Stimulated activated CD8-positive, alpha-beta memory T cell treated with anti-CD3 and anti-CD28 coated beads, Interleukin-4, amount 100 ng/mL, for 48 hours (primary cell): ENCODE measurements at places on chromosomes 1 and 21.

DNA sequence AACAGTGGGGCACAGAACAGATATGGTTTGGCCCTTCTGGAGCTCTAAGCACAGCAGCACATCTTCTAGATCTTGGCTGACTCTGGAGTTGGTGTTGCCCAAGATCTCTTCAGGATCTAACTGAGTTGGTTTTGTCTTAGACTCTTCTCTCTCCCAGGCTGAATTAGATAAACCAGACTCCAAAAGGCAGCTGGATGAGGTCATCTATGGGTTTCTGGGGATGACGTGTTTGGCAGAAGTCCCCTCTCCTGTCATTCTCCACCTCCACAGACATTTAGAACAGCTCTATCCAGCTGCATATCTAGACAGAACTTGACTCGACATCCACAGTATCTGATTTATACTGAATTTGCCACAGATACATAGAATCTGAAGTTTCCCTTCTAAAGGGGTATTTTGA, 75.3 kb downstream of the ST6GALNAC5 start:
- no peak for DNase-seq

DNA sequence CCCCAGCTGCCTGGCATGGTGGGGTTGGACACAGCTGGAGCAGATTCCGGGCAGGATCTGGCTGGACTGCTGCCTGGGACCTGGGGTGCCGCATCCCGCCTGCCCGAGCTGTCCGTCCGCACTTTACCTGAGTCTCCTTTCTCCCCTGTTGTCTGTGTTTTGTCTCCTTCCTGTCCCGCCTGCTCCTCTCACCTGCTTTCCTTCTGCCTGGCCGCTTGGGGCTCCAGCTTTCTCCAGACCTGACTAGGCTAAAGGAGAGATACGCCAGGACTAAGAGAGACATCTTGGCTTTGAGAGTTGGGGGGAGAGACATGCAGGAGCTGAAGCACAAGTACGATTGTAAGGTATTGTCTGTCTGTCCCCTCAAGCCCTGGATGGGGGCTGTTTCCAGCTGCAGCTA, 73.3 kb downstream of the ARHGEF10L start:
- no peak for DNase-seq

GRCh38 chr1:150392627-150393026, 28.7 kb downstream of the RPRD2 start:
- no peak for DNase-seq

GRCh38 chr1:17263936-17264335, 15.0 kb downstream of the PADI3 start:
- no peak for DNase-seq

- no peak for DNase-seq
Measured at GRCh38 chr1:107467286-107467685, 326.4 kb downstream of the NTNG1 start.

DNA sequence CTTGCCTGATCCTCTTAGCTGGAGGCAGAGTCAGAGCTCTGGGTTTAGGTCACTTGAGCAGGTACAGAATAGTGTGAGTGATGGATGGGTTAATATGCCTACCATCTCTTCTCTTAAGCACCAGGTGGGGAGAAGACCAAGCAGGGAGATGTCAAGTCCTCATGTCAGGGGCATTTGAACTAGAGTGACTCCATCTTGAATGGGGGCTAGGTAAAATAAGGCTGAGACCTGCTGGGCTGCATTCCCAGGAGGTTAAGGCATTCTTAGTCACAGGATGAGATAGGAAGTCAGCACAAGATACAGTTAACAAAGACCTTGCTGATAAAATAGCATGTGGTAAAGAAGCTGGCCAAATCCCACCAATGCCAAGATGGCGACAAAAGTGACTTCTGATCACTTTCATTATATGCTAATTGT, 77.4 kb upstream of the BTG3 start:
- DNase-seq: no peak

- DNase-seq: no peak
Measured at GRCh38 chr1:244841273-244841927, 5.9 kb downstream of the COX20 start.

DNA sequence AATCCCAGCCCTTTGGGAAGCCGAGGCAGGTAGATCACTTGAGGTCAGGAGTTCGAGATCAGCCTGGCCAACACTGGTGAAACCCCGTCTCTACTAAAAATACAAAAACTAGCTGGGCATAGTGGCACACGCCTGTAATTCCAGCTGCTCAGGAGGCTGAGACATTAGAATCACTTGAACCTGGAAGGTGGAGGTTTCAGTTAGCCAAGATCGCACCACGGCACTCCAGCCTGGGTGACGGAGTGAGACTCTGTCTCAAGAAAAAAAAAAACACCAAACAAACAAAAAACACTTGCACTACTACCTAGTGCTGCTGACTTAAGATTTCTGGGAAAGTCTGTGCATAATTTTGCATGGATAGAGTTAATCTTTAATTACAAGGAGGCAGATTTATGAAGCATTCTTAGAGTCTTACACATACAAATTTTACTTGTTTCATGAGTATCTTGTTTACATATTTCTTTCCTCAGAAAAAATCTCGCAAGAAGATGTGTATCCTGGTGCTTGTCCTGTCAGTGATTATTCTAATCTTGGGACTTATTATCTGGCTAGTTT, 8.7 kb upstream of the PPP1R8 start:
- DNase-seq: no peak

- no peak for DNase-seq
Measured at GRCh38 chr1:111085676-111086075, 54.2 kb downstream of the DRAM2 start.

DNA sequence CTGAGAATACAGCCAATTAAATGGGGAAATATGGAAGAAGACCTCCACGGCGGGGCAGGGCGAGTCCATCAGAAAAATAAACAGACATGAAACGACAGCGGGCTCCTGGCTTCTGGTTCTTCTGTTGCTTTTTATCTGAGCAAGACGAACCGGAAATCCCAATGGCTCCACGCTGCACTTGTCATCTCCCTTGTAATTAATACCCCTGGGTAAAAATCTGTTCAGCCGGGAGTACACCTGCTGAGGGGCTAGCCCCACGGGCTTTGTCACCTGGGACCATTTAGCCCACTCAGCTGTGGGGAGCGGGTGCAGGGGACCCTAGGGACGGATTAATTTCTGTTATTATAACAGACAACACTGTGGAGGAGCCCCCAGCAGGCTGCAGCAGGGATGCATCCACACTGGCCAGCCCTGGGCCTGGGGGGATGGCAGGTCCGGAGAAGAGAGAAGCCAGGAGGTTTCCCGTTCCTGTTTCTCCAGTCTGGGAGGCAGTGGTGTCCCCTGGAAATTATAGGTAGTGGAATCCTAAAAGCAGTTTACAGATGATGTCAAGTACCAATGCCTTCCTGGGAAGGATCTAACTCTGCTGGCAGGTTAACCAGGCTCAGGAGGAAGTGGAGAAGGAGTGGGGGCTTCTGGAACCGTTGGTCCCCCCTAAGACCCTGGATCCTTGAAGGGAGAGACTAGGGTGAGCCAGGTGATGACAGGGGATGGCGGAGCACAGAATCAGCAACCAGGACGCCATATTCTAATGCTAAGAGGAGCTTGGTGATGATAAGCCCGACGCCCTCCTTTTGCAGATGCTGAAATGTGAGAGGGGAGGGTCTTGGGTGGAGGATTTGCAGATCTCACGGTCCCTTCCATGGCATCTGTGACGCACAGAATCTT, 566.1 kb downstream of the PTPRU start:
- no peak for DNase-seq

DNA sequence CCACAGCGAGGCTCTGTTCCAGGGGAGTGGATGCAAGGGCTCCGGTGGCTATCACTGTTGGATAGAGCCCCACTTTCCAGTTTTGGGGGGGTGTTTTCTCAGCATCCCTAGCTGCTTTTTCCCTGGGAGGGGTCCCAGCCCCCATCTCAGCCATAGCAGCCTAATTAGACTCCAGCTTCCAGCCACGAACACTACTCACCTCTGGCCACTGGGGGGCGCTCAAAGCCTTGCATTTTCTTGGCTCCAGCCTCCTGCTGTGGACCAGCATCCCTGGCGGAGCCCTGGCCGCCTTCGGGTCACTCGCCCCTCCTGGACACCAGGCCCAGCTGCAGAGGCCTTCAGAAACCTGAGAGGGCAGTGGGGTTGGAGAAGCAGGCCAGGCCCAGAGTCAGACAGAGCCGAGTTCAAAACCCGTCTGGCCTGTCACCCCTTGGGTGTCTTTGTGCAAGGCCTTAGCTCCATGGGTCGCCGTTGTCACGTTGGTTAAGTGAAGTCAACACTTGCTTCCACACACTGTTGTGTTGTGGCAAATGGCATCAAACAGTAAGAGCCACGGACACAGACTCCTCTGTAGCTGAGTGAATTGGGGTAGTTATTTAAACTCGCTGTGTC, 93.5 kb upstream of the ACTL8 start:
- DNase-seq: peak; percentile 83

- no peak for DNase-seq
Measured at GRCh38 chr1:101071470-101071891, 45.9 kb upstream of the DPH5 start.

- no peak for DNase-seq
Measured at GRCh38 chr1:17304826-17305175, 3.2 kb upstream of the PADI4 start.

GRCh38 chr1:28668191-28668955, at the start of gene GMEB1:
GMEB1 (plus strand) TSS chr1:28668784; CDS start chr1:28683613, 14,829 bp downstream.
- DNase-seq: peak; percentile 89

- no peak for DNase-seq
Measured at GRCh38 chr1:183830389-183830788, 25.5 kb downstream of the RGL1 start.

DNA sequence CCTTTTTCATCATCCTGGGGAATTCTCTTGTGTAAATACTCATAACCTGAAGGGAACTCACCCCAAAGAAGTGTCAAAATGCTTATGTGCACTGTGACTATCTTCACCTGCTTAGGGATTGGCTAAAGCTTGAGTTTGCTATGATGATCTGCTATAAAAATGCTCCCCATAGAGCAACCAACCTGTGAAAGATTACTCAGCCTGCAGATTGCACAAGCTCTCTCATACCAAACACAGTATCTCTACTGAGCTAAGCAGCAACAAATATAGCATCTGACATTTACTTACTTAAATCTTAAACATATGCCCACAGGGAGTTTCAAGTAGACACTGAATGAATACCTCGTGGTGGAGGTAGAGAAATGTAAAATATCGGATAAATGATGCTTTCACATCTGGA, 725.8 kb downstream of the MRPL39 start:
- no peak for DNase-seq

GRCh38 chr1:198793714-198794113, 154.9 kb downstream of the PTPRC start:
- no peak for DNase-seq

DNA sequence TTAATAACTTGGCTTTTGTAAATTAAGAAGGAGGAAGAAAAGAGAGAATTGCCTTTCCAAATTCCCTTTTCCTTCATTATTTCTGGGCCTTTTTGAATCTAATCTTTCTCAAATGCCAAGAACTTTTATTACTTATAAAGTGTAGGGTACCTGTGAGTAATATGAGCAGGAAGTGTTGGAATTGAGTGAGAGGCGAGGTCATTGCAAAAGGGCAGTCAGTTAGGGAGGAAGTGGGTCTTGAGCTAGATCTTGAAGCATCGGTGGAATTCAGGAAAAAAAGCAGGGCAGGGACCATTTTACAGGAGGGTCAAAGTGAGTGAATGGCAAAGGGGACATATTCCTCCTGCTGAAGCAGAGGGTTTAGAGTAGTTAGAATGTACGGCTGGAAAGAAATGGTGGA, 23.4 kb downstream of the DDI2 start:
- no peak for DNase-seq

DNA sequence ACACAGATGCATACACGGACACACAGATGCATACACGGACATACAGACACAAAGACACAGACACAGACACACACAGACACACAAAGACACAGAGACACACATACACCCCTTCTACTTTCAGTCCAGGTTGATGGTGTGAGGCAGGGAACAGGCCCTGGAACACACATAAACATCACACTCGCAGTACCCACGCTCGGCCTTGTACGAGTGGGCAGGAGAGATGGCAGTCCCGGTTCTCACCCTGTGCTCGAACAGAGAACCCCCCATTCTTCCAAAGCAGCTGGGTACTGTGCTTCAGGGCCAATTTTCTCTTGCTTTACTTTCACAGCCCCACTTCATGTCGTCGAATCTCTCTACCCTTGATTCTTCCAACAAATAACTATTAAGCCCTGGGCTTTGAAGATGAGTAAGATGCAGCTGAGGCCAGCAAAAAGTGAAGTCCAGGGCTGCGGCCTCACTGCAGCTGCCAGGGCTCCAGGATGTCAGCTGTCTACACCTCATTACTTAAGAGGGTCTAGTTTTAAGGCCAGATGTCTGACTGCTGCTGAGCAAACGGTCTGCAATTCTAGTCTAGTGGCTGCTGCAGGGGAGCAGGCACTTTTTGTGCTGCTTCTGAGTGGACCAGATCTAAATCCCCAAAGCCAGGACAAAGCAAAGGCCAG, 90.1 kb downstream of the PGBD5 start:
- no peak for DNase-seq

DNA sequence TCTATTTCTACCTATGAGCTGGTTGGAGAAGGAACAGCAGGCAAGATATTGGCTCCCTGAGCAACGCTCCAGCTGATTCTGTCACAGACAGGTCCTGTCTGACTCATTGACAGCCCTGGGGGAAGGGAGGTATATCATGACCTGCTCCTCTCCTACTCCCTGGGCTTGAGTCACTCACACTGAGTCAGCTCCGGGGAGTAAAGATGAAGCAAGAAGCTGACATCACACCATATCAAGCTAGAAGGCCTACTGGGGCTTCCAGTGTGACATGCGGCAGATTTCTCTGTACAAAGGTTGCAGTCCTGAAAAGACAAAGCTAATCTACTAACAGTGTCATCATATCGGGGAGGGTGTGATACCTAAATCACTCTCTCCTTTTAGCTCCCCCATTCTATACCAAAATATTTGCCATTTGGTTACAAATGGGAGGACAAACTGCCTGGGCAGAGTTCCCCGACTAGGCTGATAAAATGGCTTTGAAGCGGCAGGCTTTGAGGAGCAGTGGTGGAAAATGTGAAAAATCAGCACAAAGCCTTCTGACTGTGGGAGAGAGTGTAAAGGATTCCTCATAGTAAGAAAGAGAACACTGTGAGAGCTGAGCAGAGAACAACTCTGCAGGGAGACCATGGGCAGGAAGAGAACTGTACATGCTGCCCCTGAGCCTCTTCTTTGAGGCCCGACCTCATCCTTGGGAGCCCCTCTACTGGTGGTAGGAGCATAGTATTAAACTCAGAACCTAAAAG, 15.5 kb downstream of the PI4KB start:
- DNase-seq: peak; percentile 84

DNA sequence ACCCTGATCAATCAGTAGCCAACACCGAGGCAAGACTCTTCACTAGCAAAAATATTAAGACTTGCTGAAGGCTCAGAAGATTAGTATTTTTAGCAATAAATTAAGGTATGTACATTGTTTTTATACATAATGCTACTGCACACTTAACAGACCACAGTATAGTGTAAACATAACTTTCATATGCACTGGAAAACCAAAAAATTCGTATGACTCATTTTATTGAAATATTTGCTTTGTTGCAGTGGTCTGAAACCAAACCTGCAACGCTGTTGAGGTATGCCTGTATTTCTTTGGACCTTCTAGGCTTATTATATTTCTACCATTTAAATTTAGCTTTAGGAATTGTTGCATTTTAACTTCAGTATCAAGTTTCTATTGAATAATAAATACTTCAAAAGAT, 65.8 kb upstream of the BCL9 start:
- DNase-seq: no peak

GRCh38 chr1:29784276-29785136, 548.2 kb downstream of the PTPRU start:
- no peak for DNase-seq
